M059J (cell line): ENCODE measurements at places on chromosomes 3 and 15. TPM values are rescaled to one million over a fixed set of nuclear protein-coding genes. Genes with fewer than 3 reads are reported as not detected.

DNA sequence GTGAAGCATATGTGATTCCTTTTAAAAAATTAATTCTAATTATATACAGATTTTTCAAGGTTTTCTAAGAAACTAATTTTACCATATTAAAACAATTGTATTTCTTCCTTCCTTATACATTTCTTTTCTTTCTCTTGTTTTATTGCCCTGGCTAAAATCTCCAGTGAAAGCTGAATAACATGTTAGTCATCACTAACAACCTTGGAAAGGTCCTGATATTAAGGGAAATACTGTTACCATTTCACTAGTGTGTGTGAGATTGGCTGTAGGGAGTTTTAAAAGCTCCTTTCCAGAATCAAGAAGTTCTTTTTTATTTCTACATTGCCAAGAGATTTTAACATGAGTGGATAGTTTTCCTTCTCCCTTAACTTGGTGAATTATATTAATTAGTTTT lies 229.7 kb upstream of the EIF1B start:
- DNase-seq, result no peak

- DNase-seq, result peak; percentile 34
Observed at GRCh38 chr3:192935441-192935840, 17.8 kb upstream of the MB21D2 start.

- DNase-seq, result peak; percentile 60
Observed at GRCh38 chr3:157263027-157263426, 103.1 kb upstream of the CCNL1 start.

DNA sequence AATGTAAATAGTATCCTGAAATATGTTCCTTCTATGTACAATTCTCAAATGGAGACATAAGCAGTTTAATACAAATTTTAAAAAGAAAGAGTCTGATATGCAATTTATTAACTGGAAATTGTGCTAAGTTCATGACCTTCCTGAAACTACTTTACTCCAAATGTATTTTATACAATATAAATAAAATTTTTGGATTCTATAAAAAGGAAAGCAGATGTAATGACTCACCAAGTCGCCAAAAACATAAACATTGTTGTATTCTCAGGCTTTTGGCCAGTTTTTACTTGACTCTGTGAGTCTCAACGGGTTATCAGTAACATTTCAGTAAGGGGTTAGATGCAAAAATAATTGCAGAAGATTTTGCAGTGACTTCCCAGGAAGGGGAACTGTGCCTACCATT lies 948.2 kb downstream of the EPHA3 start:
- DNase-seq, result no peak

Gene TMEM207
- total RNA-seq, result not detected in 2 replicates

Gene CYP1A2
- total RNA-seq, result not detected in 2 replicates

Gene MCF2L2
- 0.15 TPM in 1 of 2 replicates, not detected in the other for total RNA-seq
